ENCODE measurements at places on chromosomes 6 and 20.

- no peak for DNase-seq
Measured at GRCh38 chr6:119327810-119328209, 21.8 kb downstream of the MAN1A1 start.

DNA sequence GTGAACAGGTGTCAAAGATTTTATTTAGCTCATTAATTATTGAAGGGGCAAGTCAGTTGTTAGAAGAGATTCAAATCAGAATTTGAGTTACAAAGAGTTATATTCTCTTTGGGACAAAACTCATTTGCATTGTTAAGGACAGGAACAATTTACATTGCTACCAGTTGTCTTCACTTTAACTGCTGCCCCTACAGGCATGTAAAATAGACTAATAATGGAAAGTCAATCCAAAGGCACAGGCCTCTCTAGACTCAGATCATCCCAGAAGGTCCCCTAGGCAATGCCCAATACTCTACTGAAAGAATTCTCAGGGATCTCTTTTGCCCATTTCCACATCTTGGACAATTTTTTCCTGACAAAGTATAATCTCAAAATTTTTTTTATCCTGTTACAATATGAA lies 95.7 kb downstream of the SCP2D1 start:
- no peak for DNase-seq

DNA sequence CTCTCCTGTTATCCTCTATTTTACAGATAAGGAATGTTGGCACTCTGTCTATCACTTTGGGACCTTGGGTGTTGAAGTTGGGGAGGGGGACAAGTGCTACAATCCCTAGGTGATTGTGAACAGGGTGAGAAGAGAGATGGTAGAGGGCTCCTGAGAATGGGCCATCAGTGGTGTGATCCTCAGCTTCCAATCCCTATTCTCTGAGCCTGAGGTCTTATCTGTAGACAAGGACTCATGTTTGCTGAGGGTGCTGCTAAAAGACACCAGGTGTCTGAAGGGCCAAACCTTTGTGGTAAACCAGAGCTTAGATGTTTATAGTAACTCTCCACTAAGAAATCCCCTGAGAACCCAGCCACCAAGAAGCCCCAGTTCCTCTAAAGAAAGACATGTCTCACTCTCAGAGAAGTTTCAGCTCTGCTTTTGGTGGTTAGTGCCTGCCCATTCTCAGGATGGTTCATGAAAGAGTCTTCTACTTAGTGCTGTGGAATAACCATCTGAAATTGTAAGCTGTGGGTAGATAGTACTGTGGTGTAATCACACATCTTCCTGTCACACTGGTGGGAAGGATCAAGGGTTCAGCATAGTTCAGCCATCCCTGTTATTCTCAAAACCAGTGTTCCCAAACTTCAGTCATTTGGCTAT lies 58.2 kb upstream of the IL20RA start:
- no peak for DNase-seq

- no peak for DNase-seq
Measured at GRCh38 chr20:49482621-49483017, at the start of gene KCNB1. TSS of gene KCNB1 (minus strand) at chr20:49482668. CDS start at chr20:49482480, 188 bp downstream.

DNA sequence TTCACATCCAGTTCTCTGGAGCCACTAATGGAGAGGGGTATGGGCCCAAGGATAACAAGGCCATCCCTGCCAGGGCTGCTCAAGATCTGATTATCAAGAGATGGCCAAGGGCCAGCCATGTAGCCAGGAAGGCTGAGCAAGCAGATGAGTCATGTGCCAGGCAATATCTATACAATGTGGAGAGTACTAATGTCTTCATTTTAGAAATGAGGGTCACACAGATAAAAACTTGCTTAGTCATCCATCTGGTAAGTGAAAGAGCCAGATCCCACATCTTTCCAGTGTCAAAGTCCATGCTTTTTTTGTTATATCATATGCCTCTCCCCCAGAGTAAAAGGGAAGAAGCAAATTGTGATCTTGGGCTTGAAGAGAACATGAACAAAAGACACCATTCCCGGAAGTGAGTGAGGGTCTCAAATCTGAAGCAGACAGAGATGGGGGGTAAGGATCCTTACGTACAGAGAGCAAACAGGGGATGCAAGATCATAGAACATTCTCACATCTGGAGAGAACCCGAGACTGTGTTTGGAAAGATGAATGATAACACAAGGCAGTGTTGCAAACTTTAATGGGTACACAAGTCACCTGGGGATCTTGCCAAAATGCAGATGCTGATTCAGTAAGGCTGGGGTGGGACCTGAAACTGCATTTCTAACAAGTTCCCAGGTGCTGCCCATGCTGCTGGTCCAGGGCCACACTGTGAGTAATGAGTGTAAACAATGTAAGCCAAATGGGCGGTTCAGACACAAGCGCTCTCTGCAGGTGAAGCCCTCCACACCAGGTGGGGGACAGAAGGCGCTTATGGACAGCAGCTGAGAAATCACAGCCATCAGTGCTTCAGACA lies 20.0 kb upstream of the GSTA3 start:
- DNase-seq: peak; percentile 75

DNA sequence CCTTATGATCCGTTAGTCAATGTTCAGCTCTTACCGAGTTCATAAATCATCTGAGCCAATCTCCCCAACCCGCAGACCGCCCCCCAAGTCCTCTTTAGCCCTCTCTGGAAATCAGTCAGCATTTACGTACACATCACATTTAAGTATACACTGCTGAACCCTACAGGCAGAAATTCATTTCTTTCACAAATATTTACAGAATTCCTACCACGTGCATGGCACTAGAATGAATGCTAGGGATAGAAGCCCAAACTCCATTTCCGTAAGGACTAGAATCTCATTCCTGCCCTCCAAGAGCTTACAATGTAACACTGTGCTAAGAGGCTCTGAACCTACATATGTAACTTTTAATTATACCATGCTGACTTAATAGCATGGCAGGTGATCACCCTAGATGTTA lies 1.8 kb downstream of the OSER1 start:
- DNase-seq: no peak

- no peak for DNase-seq
Measured at GRCh38 chr6:31697555-31697954, 5.6 kb downstream of the ABHD16A start.

- DNase-seq: no peak
Measured at GRCh38 chr6:98980819-98981218, 33.1 kb upstream of the FBXL4 start.

DNA sequence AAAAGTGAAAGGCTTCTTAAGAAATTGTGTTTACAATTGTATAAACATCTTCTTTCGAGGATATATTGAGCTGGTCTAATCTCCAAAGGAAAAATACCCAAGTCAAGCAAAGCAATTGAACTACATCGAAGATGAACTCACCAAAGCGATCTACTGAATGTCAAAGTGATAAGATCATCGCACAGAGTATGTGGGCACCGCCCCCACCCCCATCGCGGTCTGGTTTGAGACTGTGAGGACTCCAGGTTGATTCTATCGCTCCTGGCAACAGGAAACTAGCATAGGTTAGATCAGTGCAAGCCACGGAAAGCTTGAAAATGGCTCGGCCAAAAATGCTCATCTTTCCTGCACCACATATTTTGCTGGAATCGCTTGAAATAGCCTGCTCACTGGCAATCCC lies 133.2 kb upstream of the RPS6KA2 start:
- DNase-seq: no peak

DNA sequence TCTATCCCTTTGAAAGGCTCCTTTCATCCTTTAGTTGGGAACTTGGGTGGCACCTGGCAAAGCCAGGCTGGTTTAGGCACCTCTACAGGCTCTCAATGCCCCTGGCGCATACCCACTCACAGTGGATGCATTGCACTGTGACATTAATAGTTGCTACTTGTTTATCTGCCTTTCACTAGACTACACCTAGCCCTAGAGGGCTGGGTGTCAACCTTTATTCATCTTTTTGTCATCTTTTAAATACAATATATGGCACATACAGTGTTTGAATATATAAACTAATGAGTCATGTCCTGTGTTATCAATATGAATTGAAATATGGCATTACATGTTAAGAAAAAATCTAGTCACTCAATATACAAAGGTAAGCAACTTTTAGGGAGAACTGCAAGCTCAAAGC lies 120.0 kb upstream of the BCLAF1 start:
- no peak for DNase-seq

GRCh38 chr20:58223358-58223941 lies 5.0 kb downstream of the ANKRD60 start:
- DNase-seq: no peak

GRCh38 chr6:36984581-36985416 lies 1.2 kb downstream of the MTCH1 start:
- peak; percentile 28 for DNase-seq

GRCh38 chr20:59671661-59672471 lies 67.5 kb downstream of the PHACTR3 start:
- DNase-seq: no peak

DNA sequence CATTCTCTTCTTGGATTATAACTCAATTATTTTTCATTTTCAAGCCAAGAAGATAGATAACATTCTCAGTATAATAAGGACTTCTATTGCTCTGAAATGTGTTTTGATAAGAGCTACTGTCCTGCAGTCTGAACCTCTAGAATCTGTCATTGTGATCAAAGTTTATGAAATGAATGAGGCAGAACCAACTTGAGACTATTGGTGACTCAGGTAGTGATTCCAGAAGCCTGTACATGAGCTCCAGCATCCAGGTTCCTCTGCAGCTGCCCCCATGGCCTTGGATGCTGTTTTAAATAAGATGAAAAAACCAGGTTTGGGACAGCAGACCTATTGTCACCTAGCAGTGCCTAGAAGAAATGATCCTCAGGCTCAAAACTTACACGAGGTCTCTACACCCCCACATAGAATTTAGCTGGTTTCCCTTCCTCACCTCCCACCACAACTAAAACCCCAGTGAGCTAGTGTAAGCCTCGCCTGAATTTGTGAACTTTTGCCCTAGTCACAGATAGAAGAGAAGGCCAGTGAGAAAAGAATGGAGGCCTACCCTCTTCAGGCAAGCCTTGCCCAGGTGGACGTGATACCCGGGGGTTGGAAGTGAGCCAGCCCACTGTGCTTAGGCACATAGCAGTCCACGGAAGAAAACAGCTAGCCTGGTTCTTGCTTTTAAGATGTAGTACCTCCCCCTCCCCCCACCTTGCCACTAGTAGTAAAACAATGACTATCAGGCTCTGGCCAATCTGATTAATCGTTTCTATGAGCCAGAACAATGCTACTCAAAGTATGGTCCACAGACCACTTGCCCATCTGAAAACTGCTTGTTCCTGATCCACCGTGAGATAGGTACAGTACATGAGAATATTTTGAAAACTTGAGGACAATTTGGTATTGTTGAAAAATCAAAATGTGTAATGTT lies 73.0 kb upstream of the SYNJ2 start:
- DNase-seq: no peak

Data from AG04449 (cell line).